CD4-positive, alpha-beta T cell treated with Interleukin-6 at 100 ng/mL for 8 hours (primary cell): ENCODE measurements at places on chromosomes 6 and 20.
A peak's percentile ranks its signal among the peaks of the same experiment; 100 is the strongest.

GRCh38 chr6:21741221-21742109 lies 147.9 kb downstream of the SOX4 start:
- DNase-seq: no peak

DNA sequence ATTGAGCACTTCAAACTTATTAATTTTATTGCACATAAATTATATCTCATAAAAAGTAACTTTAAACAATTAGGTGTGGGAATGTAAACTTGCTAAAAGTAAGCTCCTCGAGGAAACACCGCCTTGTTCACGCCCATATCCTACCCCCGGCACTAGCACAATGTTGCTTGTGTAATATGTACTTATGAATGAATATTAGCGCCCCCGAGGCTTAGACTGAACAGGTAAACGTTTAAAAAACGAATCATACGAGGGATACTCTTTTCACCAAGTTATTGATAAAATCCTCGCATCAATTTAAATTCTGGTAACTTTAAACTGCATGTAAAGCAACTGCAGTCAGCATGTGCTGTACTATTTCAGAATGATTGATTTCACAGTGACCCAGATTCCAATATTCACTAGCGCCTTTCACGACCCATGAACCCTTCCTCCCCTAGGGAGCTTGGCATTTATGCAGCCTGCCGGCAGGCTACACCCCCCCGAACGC lies 637 bp downstream of the TFB1M start:
- peak; percentile 8 for DNase-seq

GRCh38 chr6:1470040-1470439 lies 80.7 kb downstream of the FOXF2 start:
- DNase-seq: no peak

DNA sequence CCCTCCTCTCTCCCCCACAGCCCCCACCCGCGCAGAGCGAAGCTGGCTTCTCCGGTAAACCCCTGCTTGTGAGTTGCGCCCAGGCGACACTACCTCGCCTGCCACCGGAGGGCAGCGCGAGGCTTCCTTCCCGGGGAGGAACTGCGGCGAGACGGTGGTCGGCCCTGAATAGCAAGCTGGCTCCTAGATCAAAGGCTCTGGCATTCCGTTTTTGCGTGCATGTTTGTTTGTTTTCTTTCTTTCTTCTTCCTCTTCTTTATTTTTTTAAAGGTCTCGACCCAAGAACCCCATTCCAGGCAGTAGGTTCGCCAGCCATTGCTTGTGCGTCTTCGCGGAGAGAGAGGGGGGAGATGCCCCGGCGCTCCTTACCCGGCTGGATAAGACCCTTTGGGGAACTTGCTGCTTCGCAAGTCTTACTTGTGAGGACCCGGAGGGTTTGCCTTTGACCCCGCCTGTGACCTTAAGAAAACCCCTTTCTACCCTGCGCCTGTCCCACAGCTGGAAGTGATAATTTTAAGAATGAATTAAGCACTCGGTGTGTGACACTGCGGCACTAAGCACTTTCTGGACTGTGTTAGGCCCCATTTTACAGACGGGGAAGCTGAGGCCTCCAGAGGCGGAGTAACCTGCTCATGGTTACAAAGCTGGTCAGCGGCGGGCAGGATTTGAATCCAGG lies 92.7 kb upstream of the SIRPA start:
- DNase-seq: no peak

- no peak for DNase-seq
Observed at GRCh38 chr6:111978532-111979149, 75.3 kb upstream of the CCN6 start.

DNA sequence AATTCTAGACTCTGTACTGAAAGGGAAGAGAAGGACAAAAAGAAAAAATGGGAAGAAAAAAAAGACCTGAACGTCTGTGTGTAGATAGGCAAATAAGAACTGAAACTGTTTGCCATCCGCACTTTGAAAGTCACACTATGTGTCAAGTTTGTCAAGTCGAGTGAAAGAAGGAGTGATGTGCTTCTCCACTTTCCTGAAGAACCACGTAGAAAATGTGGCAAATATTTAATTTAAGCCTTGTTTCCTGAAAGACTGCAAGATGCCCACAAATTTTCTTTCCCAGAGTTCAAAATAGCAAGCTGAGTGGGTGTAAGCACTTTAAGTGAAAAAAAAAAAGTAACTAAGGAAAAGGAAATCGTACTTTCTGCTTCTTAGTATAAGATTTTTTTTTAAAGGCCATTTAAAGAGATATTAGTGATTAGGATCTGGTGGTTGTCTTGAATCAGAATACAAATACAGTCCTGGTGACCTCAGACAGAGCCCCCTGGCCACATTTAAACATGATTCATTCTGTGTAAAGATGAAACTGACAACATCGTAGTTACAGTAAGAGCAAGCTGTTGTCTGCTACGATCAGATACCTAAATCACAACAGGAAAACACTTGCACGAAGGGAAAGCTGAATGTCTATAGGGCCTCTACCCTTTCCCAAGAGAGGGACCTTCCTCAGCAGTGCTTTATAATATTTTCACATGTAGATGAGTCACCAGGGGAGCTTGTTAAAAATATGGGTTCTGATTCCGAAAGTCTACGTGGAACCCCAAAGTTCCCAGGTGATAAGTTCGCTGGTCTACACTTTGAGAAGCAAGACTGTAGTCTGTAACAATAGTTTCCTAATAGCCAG lies 102.3 kb downstream of the HIVEP2 start:
- peak; percentile 78 for DNase-seq

DNA sequence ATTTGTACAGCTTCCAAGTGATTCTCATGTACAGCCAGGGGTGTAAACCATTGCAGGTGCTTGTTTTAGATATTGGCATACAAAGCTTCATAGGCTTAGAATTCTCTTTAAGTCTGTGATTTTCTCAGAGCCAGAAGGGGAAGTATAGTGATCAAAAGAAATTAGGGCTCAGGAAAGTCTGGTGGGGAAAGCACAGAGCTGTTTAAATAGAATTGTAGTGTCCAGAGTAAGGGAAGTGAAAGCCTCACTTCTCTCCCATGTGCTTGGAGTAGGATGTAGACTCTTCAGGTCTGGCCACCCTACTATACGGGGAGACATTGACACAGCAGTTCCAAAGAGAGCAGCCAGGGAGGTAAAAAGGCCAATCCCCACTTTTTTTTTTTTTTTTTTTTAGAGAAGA lies 10.4 kb downstream of the GCNT2 start:
- no peak for DNase-seq

DNA sequence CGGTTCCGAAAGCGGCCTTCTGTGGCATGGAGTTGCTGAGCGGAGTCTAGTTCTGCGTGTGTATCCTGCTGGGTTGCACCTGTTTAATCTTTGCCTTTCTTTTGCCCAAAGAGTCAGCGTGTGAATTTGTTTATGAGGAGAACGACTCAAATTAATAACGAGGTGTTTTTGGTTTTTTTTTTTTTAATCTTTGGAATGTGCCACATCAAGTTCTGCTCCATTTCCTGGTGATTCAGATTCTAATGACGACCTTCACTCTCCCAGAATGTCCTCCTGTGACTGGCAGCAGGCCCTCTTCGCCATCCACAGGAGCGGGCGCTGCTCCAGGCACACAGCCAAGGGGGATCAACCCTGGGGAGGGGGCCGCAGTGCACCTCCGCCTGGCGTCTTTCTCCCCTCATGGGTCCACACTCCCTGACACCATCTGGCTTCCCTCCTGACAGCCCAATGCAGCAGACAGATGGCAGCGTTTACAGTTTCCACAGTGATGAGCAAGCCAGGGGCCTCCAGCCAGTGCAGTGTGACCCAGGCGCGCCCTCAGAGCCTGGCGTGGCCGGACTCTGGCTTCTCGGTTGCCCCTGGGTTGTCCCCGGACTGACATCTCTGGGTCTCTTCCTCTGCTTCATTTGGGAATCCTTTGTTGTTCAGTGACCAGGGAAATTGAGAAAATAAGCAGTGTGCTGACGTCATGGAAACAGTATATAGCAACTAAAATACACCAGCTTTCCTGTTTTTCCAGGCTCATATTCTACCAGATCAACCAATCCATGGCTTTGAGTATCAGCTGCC lies 27.5 kb upstream of the AFDN start:
- no peak for DNase-seq

GRCh38 chr6:15498640-15499039 lies 164.2 kb downstream of the DTNBP1 start:
- DNase-seq: no peak

GRCh38 chr6:170572704-170573466 lies 11.6 kb downstream of the PDCD2 start:
- DNase-seq: no peak

DNA sequence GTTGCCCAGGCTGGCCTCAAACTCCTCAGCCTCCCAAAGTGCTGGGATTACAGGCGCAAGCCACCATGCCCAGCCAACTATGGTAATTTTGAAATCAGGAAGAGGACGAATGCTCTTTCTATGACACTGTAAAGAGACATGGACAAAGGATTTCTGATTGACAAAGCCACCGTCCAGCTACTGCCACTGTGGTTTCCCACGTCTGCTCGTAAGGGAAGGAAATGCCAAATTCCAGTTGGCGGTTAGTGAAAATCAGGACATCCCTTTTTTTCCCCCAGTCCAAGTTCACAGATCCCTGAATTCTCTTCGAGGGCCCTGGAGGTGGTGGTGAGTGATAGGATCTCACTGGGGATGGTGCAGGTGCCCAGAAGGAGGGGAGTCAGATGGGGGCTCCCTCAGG lies 31.2 kb downstream of the SNAI1 start:
- no peak for DNase-seq

- no peak for DNase-seq
Observed at GRCh38 chr6:13300643-13301590, 27.4 kb downstream of the TBC1D7 start.

- no peak for DNase-seq
Observed at GRCh38 chr6:92132457-92132856, 1286.9 kb downstream of the EPHA7 start.

DNA sequence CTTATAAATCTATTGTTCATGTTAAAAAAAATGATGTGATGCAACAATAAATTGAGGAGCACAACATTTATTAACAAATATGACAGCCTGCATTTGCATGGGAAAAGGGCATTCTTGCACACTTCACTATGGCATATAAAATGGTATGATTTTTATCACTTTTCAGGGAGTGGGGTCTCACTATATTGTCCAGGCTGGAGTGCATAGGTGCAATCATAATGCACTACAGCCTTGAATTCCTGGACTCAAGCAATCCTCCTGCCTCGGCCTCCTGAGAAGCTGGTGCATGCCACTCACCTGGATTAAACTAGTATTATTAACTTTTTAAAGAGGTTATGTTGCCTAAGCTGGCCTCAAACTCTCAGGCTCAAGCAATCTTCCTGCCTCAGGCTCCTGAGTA lies 11.4 kb downstream of the NUP43 start:
- DNase-seq: no peak
